GF-D8 (cell line): ENCODE measurements at places on chromosomes 6 and 20.

DNA sequence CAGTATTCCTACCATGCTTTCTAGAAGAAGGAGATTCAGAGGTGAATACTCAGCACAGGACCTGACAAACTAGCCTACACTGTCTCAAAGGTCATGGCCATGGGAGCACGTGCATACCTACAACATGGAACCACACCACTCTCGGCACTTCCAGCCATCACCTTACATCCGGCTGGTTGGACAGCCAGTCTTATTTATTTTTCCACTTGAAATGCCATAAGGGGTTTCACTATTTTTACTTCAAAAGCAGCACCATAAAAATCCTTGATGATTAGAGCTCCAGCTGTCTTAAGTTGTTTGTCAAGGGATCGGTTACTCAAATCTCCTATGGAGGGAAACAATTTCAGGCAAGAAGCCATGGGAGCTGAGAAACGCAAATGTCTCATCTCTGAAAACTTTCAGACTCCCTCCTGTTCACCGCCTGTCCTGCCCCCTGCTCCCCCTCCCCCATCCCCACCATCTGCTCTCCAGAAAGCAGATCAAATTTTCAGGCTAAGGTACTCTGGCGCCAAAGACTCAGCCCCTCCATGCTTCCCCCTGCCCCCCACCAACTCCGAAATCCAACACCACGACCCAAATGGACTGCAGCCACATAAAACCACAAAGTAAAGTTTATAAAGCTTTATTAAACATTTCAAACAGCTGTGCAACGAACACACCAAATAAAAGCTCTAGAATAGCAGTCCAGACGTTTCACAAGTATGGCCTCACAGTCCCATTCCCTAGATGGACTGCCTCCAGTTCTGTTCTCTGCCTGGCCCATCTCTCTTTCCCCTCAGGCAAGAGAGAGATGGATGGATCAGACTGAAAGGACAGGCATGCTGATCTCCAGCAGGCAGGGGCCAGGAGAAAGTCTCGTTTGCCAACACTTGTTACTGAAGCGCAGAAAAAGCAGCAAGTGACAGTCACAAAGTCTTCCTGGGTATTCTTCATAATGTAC lies 4.0 kb upstream of the NNAT start:
- no peak for DNase-seq

DNA sequence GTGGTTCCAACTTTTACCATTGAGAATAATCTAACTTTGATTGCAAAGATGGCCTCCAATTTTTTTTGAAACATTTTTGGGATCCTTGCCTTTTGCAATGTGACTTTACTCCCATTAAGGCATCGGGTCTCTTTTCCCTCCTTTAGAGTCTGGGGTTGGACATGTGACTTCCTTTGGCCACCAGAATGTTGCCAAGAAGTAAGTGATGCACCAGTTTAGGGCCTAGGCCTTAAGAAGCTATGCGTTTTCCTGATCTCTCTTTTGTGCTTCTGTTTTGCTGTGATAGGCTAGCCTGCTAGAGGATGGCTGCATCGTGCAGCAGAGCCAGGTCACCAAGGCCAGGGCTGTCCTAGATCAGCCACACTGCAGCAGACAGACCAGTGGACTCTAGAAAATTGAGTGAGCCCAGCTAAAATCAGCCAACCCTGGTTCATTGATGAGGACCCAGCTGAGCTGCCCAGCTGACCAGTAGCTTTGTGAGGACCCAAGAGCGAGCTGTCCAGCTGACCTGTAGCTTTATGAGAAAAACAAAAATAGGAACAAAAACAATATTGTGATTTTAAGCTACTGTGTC lies 594.0 kb upstream of the JAG1 start:
- no peak for DNase-seq

GRCh38 chr6:43608807-43609206 lies 20.3 kb downstream of the GTPBP2 start:
- no peak for DNase-seq

DNA sequence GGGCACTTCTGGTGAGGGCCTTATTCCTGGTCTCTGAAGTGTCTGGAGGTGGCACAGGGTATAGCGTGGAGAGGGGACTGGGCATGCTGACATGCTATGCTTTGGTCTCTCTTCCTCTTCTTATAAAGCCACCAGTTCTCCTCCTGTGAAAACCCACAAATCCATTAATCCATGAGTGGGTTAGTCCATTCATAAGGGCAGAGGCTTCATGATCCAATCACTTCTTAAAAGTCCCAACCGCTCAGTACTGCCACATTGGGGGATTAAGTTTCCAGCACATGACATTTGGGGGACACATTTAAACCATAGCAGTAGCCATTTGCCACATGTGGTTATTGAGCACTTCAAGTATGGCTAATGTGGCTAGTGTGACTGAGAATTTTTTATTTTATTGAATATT lies 3.8 kb upstream of the TRIB3 start:
- DNase-seq = no peak

DNA sequence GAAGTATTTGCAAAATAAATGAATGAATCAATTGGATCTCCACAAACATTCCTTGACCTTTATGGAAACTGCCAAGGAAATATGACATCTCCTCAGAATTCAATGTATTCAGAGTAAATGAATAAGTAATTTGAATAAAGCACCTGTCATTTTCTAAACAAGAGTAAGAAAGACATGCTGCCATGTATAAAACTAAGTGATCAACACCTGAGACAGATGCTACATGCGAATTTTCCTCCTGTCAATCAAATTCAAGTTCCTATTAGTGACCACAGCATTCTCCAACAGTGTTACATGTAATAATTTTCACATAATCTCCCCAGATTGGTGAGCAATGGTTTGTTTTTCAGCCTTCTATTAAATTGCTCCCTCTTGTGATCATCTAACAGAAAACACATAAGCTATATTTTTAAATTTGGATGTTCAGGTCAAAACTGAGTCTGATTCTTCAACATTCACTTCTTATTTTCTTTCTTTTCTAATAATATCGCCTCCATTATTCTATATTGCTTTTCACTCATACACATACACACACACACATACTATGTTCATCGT lies 163.2 kb upstream of the RNF217 start:
- DNase-seq = no peak

DNA sequence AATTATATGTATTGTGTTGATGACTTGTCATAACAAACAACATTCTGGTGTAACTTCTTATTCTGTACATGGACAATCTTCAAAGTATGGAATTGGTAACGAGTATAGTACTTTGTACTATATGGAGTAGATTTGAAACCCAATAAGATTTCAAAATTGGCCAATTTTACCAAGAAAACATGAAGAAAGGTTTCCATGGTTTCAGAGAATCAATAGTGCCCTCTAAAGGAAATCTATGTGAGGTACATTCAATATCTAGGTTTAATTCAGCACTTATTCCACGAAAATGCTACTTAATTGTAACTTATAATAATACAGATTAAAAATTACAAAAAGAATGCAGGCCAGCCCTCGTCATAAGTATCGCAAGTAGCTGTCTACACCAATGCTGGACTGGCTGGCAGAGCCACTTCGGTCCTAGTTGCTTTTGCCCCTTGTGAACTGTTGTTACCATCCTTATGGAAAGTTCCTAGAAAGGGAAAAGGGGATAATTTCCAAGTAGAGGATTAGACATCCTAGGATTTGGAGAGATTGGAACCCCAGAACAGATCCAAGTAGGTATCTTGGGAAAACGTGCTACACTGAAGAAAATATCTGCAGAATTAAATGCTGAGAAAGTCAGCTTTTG lies 70.9 kb downstream of the LCA5 start:
- DNase-seq = no peak

- no peak for DNase-seq
Observed at GRCh38 chr6:158762787-158763433, 56.3 kb downstream of the EZR start.

DNA sequence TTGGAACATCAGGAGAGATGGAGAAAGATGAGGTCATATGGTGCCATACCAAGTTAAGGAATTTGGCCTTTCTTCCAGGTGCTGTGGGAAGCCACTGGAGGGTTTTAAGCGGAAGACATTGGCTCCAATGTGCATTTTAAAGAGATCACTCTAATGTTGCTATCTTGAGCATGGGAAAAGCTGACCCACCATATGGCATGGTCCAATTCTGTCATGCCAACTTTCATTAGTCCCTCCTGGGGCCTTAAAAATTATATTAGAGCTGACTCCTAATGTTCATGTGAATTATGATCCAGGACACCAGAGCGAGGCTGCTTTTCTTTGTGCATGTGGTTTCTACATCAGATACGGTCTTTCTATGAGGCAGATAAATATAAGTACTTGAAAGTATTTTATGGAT lies 335.0 kb upstream of the TSHZ2 start:
- DNase-seq = no peak

- DNase-seq = no peak
Observed at GRCh38 chr20:46027245-46027853, 1.7 kb upstream of the SLC12A5 start.

DNA sequence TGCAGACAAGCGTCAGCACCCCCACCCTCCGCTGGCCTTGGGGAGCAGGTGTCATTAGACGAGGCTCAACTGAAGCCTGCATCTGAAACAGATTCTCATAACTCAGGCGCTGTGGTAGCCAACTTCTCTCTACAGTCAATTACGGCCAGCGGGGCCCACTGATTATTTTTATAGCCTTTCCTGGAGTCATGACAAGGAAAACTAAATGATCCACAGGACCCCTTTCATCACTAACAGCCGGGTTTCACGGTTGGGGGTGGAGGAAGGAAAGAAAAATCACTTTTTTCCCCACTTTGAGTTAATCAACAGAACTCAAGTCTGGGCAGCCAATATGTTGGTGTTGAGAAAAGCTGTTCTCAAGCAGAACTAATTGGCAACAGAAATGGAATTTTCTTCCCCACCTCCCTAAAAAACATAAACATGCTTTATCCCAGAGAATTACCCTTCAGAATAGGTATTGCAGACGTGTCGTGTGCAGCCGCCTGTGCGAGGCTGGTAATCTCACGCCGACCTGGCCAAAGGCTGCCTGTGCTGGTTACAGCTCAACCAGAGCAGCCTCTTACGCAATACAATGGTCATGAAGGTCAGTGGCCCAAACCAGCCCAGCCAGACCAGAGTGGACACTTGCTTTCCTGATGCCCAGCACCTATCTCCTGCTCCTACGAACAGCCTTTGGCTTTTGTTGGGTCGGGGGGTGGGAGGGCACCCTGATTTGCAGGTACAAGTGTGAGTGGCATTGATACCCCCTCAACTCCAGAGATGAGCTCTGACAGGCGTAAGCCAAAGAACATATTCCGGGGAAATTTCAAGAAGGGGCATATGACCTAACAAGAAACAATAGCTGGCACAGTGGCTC lies 11.0 kb downstream of the RIPOR3 start:
- no peak for DNase-seq

DNA sequence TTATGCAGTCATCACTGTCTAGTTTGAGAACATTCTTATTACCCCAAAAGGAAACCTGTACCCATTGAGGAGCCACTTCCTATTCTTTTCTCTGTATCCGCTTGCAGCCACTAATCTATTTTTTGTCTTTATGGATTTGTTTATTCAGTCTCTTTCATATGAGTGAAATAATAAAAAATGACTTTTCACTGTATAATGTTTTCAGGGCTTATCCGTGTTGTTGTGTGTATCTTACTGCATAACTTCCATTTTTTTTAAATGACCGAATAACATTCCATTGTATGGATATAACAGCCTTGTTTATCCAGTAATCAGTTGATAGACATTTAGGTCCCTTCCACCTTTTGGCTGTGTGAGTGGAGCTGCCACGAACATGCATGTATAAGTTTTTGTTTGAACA lies 86.6 kb downstream of the ZFAND3 start:
- DNase-seq = no peak

DNA sequence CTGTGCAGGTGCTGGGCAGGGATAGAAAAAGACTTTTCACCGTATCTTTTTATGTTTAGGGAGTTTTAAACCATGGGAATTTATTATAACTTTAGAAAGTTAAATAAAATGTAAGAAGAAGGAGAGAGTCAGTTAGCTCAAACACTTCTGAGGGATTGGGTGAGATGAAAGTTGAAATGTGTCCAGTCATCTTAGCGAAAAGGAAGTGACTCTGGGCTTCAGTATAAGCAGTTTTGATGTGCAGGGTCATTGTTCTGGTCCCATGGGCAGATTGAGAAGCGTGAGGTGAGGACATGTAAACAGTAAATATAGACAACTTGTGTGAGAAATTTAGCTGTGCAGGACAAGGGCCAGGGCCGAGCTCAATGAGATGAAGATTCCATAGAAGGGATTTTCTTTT lies 66.9 kb downstream of the TOX2 start:
- no peak for DNase-seq

GRCh38 chr20:9514072-9514460 lies 324 bp upstream of the LAMP5 start:
- DNase-seq = no peak

DNA sequence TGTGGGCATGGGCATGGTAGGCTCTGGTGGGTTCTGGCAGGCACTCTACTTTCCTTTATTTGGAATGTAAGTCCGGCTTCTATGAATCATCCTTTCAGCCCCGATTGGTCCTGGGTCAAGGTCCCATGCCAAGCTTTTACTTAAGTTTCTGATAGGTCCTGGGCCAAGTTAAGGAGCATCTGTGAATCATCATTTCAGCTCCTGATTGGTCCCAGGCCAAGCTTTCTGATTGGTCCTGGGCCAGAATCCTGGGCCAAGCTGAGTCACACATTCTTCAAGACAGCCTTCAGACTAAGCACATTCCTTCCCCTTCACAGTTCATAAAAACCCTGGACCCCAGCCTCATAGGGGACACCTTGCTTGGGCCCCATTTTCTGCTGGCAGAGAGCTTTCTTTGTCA lies 231.0 kb upstream of the EYS start:
- DNase-seq = no peak

- no peak for DNase-seq
Observed at GRCh38 chr20:10042086-10042485, 7.3 kb downstream of the ANKEF1 start.

DNA sequence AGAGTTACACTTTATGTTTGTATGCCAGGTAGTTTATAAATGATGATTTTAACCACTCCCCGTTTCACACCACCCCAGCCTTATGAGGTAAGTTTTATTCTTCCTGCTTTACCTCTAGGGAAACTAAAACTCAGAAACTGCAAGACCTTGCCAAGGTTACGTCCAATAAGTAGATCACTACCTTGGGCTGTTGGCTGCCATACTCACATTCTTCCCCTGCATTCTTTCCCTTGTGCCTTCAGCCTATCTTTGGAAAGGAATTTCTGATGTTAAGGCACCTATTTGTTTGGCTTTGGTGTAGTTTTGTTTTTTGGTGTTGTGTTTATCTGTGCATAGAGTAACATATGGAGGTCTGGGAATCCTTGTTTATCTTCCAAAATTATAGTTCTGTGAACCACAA lies 122.1 kb downstream of the UST start:
- no peak for DNase-seq

- DNase-seq = no peak
Observed at GRCh38 chr6:132491303-132491702, 21.6 kb downstream of the STX7 start.

GRCh38 chr20:8545212-8545611 lies 413.1 kb downstream of the PLCB1 start:
- no peak for DNase-seq

- no peak for DNase-seq
Observed at GRCh38 chr6:45718131-45718530, 297.5 kb downstream of the CLIC5 start.
